ENCODE measurements at places on chromosomes 6 and 20.

DNA sequence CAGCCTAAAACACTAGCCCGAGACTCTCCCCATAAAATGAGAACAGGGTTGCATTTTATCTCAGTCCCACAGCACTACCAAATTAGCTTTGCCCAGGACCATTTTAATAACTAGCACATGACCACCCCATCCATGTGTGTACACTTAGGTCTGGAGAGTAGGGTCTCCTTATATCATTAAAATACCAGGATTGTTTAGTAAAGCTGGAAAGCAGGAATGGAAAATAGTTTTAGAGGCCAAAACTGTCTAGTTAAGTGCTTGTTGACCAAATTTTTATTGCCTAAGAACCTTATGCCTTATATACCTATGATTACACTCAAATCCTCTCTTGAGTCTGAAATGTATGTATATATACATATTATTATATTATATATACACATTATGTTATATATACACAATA is 608.4 kb downstream of the HDGFL1 start:
- no peak for DNase-seq

GRCh38 chr6:31794866-31795615 is 511 bp downstream of the VARS1 start:
- DNase-seq: no peak

DNA sequence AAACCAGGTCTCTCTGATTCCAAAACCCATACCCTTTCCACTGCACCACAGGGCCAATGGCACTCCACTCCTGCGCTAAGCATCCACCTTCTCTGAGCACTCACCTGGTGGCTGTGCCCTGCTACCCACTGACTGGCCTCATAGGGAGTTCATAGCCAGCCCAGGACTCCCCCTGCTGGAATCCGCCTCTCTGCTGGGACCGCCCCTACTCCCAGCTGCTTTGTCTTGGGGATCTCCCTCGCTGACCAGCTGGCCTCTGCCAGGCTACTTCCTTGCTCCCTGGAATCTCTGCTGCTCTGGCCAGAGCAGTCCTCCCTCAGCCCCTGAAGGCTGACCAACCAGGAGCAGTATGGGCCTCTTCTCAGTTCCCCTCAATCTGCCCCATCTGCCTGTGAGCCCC is 129.7 kb downstream of the FAXC start:
- DNase-seq: no peak

- DNase-seq: no peak
Observed at GRCh38 chr6:39577446-39578165, 147.6 kb downstream of the KIF6 start.

DNA sequence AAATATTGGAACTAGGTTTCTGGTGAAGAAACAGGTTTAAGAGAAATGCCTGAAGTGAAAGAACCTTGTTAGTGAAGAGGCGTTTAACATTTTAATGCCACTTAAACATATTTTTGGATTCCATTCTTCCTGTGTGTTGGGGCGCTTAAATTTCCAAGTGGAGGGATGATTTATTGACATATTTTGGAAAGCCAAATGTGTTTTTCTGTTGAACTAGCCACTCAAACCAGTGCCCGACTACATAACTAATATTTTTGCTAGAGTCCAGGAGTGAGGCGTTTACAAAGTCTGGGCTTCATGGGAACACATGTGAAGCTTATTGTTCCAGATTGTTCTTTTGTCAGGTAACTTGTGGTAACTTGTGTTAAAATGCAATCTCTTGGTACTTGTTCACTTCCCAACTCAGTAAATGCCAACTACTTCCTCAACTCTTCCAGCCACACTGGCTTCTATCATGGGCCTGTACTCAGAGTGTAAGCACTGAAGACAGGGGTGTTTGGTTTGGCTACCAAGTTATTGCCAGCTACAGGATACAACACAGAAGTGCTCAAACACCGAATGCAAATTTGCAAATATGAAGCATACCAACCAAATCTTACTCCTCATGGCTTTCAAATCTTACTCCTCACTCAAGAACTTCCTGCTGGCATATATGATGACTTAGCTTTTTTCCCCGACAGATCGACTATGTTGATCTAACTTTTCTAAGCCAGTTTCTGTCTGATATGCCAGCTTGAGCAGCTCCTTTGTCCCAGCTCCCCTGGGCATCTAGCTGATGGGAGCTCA is 2.0 kb upstream of the ZNFX1 start:
- DNase-seq: no peak

Measured in lower lobe of right lung (tissue), 2 donors.